Activated naive CD4-positive, alpha-beta T cell treated with anti-CD3 and anti-CD28 coated beads, Interleukin-2, amount 50 U/mL, for 72 hours (primary cell): ENCODE measurements at places on chromosomes 13 and 19.

- peak; percentile 38 for DNase-seq
These were observed 3.9 kb upstream of the CD209 start for GRCh38 chr19:7751157-7751783.

- DNase-seq: peak; percentile 68
These were observed 31.4 kb downstream of the CERS4 start for GRCh38 chr19:8240274-8241229.

DNA sequence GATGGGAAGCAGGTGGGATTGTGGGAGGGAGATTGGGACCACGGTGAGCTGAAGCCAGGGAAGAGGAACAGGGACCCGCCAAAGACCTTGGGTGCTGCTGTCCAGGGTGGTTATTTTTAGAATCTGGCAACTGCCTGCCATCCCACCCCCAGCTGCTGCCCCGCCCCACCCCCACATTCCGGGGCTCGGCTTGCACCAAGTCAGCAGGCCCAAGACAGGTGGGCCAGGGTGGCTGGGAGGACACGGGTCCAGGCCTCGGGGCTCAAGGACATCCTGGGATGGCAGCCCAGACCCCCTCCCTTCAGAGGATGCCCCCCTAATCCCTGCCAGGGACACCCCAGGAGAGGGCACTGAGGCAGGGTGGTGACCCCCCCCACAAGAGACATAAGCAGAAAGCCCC lies 827 bp downstream of the CKM start:
- no peak for DNase-seq

GRCh38 chr19:948842-949496 lies 23.1 kb downstream of the ARID3A start:
- no peak for DNase-seq

DNA sequence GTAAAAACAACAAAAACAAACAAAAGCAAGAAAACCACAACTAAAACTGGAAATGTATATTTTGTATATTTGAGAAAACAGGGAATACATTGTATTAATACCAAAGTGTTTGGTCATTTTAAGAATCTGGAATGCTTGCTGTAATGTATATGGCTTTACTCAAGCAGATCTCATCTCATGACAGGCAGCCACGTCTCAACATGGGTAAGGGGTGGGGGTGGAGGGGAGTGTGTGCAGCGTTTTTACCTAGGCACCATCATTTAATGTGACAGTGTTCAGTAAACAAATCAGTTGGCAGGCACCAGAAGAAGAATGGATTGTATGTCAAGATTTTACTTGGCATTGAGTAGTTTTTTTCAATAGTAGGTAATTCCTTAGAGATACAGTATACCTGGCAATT lies 17.1 kb downstream of the KLF5 start:
- no peak for DNase-seq

DNA sequence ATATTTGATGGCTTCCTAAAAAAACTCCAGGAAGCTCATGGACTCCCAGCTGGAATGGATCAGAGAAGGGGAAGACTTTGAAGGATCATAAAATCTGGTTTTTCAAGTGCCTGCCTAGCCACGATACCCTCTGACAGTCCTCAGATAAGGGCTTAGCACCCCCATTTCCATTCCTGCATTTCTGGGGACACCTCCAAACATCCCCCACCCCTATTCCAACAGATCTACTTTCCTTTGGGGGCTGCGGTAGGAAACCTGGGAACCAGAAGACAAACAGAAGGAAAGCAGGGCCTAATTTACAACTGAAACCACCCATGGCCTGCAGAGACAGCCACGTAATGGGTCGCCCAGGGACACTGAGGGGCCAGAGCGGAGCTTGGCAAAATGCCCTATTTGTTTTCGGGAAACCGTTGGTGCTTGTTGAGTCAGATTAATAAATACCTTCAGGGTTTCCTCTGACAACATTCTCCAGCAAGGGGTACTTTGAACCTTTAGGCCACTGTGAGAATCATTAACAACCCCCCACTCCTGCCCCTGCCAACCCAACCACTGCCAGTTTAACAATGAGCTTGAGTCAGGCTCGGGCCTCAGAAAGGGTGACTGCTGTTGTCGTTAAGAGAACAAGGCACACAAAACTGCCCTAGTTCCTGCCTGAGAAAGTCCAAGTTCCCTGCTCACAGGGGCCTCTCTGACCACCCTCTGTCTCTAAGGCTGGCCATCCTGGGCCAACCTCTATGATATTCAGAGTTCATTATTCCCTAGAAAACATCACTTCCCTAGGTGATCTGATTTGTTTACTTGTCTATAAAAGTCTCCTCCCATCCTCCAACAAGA lies 23.5 kb downstream of the RHPN2 start:
- no peak for DNase-seq
